Hypothalamus (tissue), 51 donors: ENCODE measurements at places on chromosomes 2 and 18.

DNA sequence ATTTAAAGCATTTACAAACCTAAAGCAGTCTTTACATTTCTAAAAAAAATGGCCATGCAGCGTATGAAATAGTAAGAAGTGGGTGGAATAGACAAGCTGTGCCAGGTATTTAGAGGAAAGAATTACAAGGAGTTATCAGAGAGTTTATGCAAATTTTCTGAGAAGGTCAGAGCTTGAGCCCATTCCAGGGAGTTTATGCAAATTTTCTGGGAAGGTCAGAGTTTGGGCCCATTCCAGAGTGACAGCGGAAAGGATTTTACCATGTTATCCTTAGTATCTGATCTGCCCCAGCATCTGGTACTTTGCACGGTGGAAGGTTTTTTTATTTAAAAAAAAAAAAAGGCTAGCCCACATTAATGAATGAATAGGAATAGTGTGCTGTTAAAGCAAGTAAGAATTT, 1.4 kb upstream of the DOK6 start:
- no peak for DNase-seq

GRCh38 chr2:9807056-9807455, 36.2 kb upstream of the TAF1B start:
- peak; percentile 13 for DNase-seq

GRCh38 chr2:202612145-202612544, 22.6 kb upstream of the FAM117B start:
- DNase-seq, result no peak

DNA sequence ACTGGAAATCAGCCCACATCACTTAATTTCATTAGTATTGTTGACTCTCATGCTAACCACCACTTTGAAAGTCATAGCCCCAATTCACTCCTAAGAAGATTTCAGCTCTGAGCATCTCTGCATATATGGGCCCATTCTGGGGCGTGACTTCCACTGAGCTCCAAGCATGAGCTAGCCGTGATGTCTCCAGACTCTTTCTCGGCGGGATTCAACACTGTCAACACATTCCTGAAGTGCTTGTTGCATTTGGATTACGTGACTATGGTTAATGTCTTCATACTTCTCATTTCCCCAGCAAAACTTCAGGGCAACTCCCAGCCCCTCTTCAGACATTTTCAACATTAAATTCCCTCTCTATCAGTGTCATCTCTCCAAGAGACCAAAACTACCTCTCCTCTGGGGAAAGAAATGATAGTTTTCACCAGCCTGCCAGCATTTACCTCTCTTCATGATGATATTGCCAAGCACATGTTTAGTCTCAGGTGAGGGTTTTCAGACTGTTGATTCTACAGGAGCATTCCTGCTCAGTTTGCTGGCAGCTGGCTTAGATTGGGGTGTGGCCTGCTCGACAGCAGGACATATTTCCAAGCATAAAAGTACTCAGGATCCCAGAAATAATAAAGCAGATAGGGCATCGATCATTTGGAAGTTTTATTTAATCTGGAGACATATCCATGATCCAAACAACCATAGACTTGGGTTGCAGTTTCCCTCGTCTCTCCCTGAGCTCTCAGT, 81.7 kb downstream of the FEZ2 start:
- DNase-seq, result no peak

- no peak for DNase-seq
These were observed 32.6 kb downstream of the PPP1R1C start for GRCh38 chr2:182018218-182018617.

- no peak for DNase-seq
These were observed 424.4 kb downstream of the DSEL start for GRCh38 chr18:67092141-67092540.

DNA sequence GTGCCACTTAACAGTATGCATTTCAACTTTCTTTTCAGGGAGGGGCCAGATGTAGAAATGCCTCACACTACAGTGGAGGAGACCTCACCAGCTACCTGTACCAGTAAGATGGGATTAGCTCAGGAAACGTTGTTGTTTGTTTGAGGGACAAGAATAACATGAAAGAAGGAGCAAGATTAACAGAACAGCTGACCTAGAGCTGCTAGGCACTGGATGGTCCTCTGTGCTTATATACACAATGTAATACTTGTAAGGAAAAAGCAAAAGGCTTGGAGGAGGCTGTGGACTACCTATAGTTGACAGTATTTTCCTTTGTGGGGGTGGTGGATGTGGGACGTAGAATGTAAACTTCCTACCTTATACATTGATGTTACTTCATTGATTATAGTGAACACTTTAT, 154.4 kb downstream of the FMNL2 start:
- DNase-seq, result no peak

- no peak for DNase-seq
These were observed 163.7 kb upstream of the PXDN start for GRCh38 chr2:1907849-1908533.

DNA sequence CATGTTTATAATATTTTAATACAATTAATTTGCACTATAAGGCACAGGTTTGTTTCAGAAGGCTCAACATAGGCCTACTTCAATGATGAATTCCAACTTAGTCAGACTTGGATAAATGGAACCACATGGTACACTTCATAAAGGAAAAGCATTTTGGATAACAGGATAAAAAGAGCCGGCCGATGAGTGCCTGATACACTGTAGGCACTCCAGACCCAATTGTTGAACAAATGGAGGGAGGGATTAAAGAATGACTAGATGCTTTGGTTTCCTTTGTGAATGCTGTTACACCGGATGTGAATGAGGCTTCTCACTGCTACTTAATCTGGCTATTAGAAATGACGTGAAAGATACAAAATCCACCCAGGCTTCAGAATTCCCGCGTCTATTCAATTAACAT, 104.1 kb upstream of the KCTD1 start:
- no peak for DNase-seq

DNA sequence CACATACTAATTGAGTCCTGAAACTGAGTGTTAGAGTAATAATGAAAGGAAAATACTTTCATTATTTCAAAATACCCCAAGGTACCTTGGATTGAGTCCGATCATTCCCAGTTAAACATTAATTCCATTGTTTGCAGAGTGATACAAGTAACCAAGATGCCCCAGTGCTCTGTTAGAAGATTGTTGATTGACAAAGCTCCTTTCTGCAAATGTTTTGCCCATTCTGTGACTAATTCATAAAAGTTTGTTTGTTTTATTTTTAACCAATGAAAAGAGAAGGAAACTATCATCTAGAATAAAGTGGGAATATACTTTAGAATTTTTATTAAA, 124.0 kb downstream of the GULP1 start:
- no peak for DNase-seq

DNA sequence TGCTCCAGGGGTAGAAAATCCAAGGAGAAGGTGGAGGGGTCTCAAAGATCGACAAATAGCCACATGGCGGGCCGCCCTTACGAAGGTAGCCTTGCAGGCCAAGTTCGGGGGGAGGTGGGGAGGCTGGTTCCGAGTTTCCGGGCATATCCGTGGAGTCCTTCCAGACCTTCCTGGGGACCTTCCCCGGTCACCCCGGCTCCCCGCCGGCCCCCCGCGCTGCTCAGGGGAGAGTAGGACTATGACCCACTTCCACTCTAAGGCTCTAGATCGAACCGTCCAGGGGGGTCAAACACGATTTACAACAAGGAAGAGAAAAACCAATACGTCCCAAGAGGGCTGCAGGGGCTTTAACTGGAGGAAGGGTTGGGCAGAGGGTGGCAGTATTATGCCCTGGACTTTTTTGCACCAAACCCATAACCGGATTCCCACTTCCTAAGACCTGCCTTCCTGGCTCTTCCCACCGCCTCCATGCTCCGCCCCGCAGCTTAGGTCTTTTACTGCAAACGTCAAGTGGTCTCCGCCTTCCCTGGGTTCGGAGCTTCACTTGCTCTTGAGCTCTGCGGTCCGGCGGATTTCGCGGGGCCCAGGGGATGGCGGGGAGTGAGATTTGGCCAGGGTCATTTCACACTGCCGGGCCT, 779 bp upstream of the LYPD6 start:
- DNase-seq, result peak; percentile 36

DNA sequence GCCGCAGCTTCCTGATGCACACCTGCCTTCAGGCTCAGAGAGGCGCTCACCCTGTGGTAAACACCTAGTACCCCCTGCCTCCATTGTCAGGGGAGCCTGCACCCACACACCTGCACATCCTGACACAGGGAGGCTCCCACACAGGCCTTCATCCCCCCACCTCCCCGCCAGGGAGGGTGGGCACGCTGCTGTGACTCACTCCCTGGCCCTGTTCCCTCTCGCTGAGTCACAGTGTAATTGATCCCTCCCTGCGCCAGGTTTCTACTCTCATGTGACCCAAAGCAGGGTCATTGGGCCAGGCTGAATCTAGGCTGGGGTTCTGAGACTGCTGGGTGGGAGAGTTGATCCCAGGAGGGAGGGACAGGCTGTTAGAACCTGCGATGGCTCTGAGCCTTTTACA, 8.5 kb upstream of the CELF4 start:
- DNase-seq, result no peak

- no peak for DNase-seq
These were observed 16.7 kb downstream of the SS18 start for GRCh38 chr18:26073758-26074157.

DNA sequence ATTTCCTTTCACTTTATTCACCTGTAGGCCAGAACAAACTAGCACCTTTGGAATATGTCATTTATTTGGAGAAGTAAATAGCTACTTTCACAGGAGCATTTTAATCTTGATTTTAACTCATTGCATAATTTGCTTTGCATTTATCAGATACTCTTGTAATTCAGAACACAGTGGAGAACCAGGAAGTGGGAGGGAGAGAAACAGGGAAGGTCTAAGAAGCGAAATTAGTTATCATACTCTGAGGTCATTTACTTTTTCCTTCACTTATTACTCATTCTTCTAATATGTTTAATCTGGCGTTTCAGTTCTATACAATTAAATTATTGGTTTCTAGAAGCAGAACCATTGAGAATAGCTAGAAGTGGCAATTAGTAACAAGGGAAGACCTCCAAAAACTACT, 20.7 kb downstream of the RBM44 start:
- no peak for DNase-seq
